ENCODE measurements at places on chromosomes 4 and X. TPM values are rescaled to one million over a fixed set of nuclear protein-coding genes. Genes with fewer than 3 reads are reported as not detected.

DNA sequence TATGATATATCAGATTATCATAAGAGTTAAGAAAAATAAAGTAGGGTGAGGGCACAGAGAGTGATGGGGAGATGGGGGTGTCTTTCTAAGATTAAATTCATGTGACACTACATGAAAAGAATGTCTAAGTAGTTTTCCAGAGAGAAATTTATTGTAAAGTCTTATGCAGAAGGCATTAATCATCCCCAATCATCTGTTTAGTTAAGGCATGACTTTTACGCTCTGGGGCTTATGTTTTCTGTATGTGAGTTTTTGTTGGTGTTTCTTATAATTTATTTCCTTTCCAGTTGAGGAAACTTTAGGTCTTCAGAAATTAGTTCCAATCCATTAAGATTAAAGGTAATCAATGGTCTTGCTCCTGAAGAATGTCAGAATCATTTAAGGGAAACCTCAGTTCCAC lies 383.0 kb upstream of the GALNT7 start:
- DNase-seq: no peak

DNA sequence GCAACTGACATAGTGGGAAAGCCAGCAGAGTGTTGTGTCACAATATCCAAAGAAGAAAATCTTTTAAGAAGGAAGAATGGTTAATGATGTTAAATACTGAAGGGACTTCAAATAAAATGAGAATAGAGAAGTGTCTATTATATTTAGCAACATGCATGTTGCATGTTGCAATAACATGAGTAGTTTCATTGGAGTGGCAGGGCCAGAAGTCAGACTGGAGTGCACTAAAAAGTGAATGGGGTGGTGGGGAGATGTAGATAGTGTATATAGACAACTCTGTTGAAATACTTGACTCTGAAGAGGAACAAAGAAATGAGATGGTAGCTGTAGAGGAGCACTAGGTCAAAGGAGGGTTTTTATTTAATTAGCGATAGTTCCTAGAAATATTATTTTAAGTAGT lies 9.5 kb upstream of the AMMECR1 start:
- no peak for DNase-seq

DNA sequence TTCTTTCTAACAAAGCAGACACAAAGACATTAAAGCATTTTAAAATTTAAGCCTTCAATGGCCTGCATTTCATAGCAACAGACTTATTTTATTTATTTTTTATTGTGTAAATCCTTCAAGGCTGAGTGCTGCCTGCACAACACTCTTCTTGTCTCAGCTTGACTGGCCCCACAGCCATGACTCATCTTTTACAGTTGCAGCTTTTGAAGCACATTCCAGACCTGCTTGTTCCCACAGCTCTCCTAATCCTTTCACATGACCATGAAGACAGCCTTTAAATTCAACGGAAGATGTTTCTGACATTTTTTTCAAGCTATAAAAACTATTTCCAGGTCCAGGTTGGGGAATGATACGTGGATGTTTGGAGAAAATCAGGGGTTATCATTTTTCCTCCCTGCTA lies 276.9 kb upstream of the TACR3 start:
- DNase-seq: peak; percentile 94

Gene CXCL3
- total RNA-seq: 1.3 TPM

GRCh38 chr4:88177983-88178625 lies 19.7 kb upstream of the ABCG2 start:
- DNase-seq: peak; percentile 86

- no peak for DNase-seq
Measured at GRCh38 chrX:15781961-15782699, 8.2 kb upstream of the ZRSR2 start.

DNA sequence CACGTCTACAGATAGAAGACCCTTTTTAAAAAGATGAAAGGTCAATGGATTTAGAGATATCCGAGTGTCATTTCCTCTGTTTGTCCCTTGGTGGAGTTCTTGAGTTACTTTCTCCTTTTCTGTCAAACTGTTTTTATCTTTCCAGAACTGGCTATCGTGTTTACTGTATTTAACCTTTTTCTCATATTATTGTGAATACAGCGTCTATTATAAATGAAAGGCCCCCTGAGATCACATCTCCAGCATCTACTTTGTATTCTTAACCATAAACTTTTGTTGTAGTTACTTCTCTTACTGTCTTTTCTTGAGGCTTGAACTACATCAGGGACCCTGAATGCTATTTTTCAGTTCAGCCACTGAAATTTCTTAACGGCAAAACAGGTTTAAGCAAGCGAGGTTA lies 4.0 kb upstream of the PCDH7 start:
- DNase-seq: peak; percentile 19

DNA sequence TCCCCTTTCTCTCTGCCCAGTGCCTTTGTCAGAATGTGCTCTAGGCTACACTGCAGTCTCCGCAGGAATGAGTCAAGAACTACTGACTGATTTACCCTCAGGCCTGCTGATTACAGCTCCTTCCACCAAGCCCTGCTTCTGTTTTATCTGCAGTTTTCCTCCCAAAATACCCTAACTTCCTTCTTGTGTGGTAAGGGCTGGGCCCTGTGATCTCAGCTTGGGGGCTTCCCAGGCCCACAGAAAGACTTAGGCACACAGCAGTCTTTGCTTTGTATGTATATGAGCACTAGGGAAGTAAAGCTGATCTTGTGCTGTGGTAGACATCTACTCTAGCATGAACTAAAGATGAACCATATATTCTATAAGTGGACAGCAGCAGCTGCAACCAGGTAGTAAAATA lies 18.8 kb downstream of the PAK3 start:
- no peak for DNase-seq

Gene IBSP
- total RNA-seq: not detected

DNA sequence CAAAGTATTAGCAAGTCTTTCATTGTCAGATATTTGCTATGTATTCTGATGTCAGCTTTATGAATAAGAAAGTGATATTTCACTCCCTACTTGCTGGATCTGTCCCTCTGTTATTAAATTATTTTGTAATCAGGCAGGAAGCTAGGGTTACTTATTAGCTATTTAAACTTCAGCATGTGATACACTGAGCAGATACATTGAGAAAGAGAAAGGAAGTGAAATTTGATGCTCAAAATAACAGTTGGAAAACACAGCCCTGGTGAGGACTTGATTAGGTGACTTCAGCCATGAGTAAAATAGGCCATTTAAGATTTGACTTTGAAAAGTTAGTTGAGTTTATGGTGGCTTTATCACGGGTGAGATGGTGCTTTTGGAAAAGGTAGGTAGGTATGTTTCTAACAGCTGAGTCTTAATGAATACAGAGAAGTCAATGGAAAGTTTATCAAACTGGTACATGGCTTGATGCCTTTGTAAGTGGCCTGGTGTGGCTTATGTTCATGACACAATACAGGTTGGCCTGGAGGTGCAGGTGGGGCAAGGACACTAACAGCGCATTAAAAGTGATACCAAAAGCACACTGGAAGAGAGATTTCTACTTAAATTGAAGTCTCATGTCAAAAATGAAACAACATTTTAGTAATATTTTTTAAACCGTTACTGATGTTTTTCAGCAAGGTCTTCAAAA lies 321.2 kb upstream of the SPOCK3 start:
- DNase-seq: no peak

- no peak for DNase-seq
Measured at GRCh38 chr4:91502365-91502764, 801.4 kb upstream of the GRID2 start.

Gene SSX2
- total RNA-seq: not detected

- no peak for DNase-seq
Measured at GRCh38 chr4:87527431-87528220, 1.6 kb downstream of the SPARCL1 start.

GRCh38 chr4:150867148-150867547 lies 147.9 kb downstream of the LRBA start:
- DNase-seq: peak; percentile 72

- DNase-seq: peak; percentile 76
Measured at GRCh38 chr4:147826288-147826646, 94.4 kb downstream of the ARHGAP10 start.

GRCh38 chrX:45454290-45454689 lies 253.6 kb upstream of the DIPK2B start:
- DNase-seq: no peak

DNA sequence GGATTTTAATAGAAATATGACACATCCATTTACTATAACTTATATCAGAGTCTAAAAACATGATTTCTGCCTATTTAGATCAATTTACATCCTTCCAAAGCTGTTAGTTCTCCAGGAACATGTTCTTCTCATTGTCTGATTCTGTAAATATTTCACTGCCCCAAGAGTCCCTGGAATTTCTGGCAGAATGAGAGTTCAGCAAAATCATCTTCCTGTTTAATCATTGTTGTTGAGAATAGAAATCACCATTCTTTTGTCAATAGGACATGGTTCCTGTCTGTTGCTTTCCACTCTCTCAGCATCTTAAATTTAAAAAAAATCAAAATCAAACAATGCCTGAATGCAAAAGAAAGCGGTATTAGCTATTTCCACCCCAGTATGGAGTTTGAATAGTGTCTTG lies 172.8 kb upstream of the FRMPD4 start:
- no peak for DNase-seq

DNA sequence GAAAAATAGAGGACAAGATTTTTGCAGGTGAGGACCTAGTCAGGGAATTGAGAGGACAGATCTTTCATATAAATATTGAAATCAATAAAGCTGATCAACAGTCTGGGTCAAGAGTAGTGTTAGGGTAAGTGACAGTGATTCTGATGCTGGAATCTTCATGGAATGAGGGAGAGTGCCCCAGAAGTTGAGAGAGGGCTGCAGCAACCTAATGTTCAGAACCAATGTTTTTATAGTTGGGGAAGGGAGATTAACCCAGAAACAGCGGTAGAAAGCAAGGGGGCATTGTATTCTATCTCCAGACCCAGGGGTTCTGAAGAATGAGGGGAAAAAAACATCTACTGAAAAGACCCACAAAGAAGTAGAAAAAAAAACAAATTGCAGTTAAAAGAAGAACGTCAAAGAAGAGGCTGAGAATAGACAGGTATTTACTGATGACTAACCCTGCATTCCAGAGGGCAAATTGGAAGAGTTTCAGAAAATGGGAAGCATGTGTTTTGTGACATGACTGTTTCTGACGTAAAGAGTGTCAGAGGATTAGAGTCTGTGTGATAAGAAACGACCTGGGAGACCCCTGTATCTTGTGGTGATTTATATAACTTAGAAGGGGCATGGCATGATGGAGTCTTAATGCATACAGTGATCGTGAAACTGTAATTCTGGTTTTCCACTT lies 819.6 kb upstream of the EPHA5 start:
- DNase-seq: peak; percentile 32

- DNase-seq: no peak
Measured at GRCh38 chrX:123184219-123184865, at the start of gene GRIA3. TSS of gene GRIA3 (plus strand) at chrX:123184278. CDS start at chrX:123184536, 258 bp downstream.

Gene ERAS
- not detected for total RNA-seq

DNA sequence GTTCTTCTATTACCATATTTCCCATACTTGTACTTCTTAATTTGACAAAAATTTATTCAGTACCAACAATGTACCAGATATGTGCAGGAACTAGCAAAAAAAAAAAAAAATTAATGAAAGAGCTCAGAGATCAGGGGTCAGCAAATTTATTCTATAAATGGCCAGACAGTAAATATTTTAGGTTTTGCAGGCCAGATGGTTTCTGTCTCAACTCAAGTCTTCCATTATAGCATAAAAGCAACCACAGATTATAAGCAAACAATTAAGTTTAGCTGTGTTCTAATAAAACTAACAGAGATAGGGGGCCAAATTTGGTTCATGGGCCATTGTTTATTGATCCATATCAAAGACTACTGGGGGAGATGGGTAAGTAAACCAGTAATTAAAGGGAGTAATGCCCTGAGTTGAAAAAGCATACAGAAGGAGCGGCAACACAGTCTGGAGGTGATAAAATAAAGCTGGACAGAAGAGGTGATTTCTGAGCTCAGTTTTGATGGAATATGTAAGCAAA lies 19.3 kb downstream of the NEK1 start:
- no peak for DNase-seq

Gene NSUN7
- 0.33 TPM for total RNA-seq

- no peak for DNase-seq
Measured at GRCh38 chr4:37985730-37986275, 25.6 kb downstream of the PTTG2 start.

DNA sequence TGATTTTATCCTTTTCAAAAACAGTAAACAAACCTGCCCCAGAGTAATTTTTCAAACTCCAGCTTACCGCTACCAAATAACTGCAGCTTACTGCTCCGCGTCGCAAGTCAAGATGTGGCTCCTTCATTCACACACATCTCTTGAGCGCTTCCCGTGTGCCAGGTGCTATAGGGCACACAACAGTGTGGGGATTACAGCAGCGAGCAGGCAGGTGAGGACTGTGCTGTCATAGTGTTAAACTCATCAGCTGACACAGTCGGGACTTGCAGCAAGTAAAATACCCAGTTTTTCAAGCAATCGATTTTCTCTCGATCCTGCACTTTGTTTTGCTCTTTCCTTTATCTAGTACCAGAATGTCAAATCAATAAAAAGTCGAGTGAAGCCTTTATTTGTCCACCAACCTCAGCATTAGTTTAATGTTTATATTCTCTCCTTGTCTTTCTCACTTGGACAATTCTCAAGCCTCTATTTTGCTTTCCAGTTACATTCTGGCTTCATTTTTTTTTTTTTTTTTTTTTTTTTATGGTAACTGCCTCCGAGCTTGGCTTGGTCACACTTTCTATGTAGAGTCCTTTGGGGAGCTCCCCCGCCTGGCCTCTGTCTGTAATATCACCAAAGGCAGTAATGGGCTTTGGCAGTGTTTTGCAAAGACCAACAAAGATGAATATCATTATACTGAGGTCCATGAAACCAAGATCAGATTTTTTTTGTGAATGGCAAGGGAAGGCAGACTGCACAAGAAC lies 8.3 kb upstream of the ASB5 start:
- peak; percentile 53 for DNase-seq

- DNase-seq: no peak
Measured at GRCh38 chrX:101337776-101338271, 10.7 kb downstream of the TIMM8A start.

DNA sequence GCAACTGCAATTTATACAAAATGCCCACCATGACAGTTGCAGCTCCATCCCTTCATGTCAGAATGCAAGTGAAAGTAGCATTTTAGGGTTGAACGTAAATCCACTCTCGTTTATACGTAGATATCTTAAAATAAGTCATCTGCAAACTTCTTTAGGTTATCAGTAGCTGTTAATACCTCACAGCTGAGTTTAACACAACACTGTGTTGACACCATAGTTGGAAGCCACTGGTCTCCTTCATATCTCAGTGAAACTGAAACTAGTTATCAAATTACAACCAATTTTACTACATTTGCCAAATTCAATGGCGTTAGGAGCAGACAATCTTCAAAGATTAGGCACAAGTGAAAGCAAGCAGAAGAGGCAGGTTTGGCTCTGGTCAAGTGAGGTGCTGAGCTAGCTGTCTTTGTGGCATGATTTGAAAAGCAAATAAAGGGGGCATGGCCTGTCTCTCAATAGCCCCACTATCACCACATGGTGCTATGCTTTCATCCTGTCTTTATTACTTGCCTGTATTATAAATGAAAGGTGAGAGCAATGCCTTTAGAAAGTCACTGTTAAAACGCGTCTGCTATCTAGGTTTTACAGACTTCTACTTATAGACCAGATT lies 12.3 kb downstream of the PPP3CA start:
- no peak for DNase-seq

Gene CDKL2
- total RNA-seq: 1.8 TPM

GRCh38 chr4:8435656-8436121 lies 4.8 kb downstream of the ACOX3 start:
- peak; percentile 32 for DNase-seq

Gene RHOH
- total RNA-seq: not detected
